Midbrain (tissue), 1 donor: ENCODE measurements at places on chromosomes 16 and 17.

- no peak for DNase-seq
Observed at GRCh38 chr17:81386141-81386645, 9.1 kb upstream of the BAHCC1 start.

- no peak for DNase-seq
Observed at GRCh38 chr17:37361543-37361942, 14.2 kb upstream of the C17orf78 start.

GRCh38 chr17:42678951-42679491, 2.2 kb upstream of the PLEKHH3 start:
- no peak for DNase-seq

GRCh38 chr16:1823821-1824220, 2.8 kb downstream of the HAGH start:
- DNase-seq, result peak; percentile 1

DNA sequence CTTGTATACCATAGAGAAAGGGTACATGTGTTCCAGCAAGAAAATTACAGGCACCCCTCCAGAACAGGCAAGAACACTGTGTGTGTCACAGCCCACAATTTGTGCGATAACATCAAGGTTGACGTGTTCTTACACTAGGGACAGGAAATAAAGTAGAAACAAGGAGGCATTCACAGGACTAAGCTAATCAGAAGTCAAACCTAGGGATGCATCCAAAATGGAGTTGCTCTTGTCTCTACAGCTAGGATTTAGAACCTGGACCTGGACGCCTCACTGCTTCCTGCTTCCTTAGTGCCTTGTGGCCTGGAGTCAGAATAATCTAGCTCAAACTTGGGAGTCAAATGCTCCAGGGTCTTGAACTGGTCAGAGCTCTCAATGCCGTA, 41.3 kb downstream of the GINS3 start:
- no peak for DNase-seq

DNA sequence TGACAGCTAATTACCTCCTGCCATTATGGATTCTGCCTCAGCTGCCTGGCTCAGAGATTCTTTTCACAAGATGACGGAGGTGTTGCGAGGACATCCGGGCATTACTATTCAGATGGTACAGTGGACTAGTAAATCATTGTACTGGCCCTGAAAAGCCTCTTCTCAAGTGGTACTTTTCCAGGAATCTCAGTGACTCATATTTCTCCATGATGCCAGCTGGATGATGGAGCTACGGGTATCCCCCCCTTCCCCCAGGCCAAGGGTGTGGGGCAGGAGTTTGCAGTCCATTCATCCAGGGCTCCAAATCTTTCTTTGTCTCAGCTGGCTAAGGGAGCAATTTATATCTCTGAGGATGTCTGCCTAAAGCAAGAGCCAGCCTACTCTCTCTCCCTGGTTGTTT, 107.7 kb upstream of the GPR139 start:
- no peak for DNase-seq

DNA sequence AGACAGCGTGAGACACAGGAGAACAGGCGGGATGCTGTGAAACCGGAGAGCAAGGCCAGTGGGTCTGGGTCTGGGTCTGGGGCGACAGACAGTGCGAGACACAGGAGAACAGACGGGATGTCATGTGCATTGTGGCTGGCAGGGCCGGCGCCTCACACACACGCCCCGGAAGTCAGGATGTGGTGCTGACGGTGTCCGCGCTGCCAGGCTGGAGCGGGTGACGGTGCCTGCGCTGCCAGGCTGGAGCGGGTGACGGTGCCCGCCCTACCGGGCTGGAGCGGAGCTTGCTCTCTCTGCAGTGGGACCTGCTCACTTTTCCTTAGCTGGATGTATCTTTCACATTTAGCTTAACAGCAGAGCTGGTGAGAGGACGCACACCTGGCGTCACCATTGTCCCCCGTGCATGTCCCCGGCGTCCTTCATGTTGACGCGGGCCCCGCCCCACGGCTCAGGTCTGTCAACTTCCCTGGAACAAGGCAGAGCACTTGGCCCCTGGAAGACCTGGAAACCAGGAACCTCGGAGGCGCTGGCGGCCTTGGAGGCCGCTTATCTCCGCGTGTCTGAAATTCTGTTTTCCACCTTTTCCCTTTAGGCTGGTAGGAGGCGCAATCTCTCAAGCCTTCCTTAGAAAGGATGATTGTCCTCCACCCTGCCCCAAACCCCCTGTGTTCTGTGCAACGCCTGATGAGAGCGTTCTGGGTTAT, 43.0 kb upstream of the ZNF750 start:
- DNase-seq, result no peak

GRCh38 chr17:18038149-18038850, 668 bp downstream of the ATPAF2 start:
- no peak for DNase-seq

GRCh38 chr17:73950593-73950914, 252.9 kb upstream of the RPL38 start:
- DNase-seq, result no peak

- no peak for DNase-seq
Observed at GRCh38 chr16:11064851-11065250, 120.5 kb downstream of the CLEC16A start.

GRCh38 chr16:31025339-31025738, 8.0 kb upstream of the STX4 start:
- DNase-seq, result no peak

DNA sequence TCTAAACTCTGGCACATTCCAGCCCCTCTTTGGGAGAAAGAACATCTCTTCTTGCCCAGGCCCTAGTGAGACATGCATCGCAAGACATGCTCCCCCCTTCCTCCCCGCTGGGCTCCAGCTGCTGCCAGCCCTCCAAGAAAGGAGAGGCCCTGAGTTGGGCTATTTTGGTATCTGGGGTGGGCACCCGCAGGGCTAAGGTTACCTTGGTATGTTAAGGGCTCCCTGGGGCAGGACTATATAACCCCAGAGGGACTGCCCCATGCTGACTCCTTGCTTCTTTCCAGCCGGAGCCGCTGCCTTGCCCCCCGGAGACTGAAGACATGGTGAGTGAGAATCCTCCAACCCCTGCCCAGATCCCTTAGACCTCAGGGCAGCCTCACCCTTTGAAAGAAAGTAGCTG, at the start of gene MYL11:
Gene MYL11 (plus strand): TSS at position 265 of the 400 bp plus-strand sequence. CDS start 56 bp downstream, at position 321.
- DNase-seq, result no peak
